Right kidney (tissue), 9 donors: ENCODE measurements at places on chromosomes 1 and 21.

DNA sequence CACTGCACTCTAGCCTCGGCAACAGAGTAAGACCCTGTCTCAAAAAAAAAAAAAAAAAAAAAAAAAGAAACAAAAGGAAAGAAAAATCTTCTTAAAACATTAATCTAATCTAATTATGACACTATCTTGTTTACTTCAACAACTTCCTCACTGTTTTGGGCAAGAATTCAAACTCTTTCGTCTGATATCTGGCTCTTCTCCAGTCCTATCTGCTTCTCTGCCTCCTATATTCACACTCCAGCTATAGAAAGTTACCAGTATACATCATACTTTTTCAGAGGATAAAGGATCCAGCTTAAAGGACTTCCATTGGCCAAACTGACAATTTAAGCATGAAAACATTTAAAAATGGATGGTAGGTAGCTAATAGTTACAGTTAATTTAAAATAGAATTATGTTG lies 47.3 kb downstream of the EIF2B3 start:
- DNase-seq: no peak

GRCh38 chr1:205588636-205589035 lies 43.2 kb downstream of the ELK4 start:
- DNase-seq: no peak

GRCh38 chr1:4836574-4836973 lies 182.2 kb downstream of the AJAP1 start:
- DNase-seq: no peak

DNA sequence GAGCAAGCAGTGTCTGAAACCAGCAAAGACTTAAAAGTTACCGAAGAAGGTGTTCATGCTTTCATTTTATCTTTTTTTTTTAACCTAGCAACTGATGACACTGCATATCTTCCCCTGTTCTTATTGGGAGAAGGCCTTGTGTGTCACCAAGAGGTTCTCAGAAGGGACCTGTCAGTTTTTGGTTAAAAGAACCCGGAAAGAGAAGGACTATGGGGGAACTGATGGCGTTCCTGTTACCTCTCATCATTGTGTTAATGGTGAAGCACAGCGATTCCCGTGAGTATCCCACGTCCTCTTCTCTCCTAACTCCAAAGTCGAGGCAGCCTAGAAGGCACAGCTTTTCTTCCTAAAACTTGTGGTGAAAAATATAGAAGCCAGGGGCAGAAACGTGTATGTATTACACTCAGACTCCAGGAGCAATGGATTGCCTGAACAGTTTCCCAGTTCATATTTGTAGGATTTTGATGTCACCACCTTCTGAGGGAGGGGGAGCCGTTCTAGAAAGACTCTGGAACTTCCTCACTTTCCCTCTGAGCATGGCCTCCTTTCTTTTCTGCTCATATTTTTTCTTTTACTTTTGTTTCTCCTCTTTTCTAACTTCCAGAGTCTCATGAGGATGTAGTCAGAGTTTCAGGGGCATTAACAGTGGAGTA lies at the start of gene MR1:
MR1 (plus strand) TSS at position 185 of the 653 bp plus-strand sequence; CDS start at position 210, 25 bp downstream.
- peak; percentile 59 for DNase-seq

GRCh38 chr1:15383810-15384209 lies 25.9 kb upstream of the EFHD2 start:
- DNase-seq: no peak

DNA sequence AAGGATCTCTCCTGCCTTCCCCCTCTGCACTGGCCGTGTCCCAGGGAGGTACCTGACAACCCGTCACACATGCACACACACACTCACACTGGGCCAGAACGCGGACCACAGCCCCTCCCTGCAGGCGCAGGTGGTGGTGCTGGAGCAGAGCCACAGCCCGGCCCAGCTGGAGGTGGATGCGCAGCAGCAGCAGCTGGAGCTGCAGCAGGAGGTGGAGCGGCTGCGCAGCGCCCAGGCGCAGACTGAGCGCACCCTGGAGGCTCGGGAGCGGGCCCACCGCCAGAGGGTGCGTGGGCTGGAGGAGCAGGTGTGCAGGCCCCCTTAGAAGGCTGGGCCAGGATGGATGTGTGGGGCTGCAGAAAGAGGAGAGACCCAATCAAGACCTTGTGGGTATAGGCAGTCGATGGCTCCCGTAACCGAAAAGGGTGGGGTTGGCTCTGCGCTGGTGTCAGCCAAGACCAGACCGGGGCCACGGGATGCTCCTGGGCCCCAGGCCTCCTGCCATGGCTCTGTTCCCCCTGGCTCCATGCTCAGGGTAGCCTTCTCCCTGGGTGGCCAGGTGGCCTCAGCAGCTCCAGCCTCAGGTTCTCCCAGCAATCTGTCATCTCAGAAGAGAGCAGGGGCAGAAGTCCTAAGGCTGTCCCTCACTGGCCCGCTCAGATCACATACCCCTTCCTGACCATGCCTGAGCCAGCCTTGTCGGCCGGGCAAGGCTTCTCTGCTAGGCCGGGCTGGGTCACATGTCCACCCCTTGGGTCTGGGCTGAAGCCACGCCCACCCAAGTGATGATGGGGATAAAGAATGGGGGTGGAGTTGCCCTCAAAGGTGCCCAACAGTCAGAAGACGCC lies 8.9 kb downstream of the MFAP2 start:
- DNase-seq: no peak

- DNase-seq: no peak
These were observed 18.9 kb upstream of the COL6A2 start for GRCh38 chr21:46078978-46079351.

GRCh38 chr1:53947172-53947907 lies 1.2 kb downstream of the LRRC42 start:
- DNase-seq: no peak

- DNase-seq: no peak
These were observed 735 bp upstream of the EFNA3 start for GRCh38 chr1:155077758-155078445.

- no peak for DNase-seq
These were observed 137.7 kb downstream of the LEPR start for GRCh38 chr1:65558215-65558614.

DNA sequence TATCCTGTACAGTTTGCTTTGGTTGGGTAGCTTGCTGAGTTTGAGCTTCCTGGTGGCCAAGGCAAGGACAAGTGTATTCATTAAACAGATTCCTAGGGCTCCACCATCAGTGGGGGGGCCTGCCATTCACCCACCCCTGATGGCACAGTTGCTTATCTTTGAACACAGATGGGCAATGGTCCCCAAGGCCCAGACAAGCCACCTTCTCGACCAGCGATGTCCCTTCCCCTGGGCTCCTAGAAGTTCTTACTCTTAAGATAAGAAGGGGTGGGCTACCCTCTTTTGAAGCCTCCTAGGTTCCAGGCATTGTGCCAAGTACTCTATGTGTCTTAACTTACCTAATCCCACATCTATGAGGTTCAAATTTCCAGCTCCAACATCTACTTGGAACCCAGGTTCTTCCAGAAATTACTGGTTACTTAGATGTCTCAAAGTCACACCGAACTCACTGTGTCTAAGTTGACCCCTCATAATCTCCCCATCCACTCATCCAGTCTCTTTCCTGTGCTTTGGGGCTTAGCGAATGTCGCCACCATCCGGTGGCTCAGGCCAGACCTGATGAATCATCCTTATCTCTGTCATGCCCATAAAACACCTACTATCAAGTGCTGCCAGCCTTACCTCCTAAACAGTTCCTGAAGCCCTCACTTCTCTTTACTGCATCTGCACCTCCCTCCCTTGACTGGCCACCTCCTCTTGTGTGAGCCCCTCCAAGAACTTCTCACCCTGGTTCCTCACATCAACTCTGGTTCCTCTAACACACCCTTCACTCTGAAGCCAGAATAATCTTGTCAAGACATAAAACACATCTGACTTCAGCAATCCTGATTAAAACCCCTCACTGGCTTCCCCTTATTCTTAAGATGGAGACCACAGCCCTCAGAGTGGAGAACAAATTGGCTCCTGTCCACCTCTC lies 50.1 kb downstream of the KLHDC7A start:
- DNase-seq: no peak

DNA sequence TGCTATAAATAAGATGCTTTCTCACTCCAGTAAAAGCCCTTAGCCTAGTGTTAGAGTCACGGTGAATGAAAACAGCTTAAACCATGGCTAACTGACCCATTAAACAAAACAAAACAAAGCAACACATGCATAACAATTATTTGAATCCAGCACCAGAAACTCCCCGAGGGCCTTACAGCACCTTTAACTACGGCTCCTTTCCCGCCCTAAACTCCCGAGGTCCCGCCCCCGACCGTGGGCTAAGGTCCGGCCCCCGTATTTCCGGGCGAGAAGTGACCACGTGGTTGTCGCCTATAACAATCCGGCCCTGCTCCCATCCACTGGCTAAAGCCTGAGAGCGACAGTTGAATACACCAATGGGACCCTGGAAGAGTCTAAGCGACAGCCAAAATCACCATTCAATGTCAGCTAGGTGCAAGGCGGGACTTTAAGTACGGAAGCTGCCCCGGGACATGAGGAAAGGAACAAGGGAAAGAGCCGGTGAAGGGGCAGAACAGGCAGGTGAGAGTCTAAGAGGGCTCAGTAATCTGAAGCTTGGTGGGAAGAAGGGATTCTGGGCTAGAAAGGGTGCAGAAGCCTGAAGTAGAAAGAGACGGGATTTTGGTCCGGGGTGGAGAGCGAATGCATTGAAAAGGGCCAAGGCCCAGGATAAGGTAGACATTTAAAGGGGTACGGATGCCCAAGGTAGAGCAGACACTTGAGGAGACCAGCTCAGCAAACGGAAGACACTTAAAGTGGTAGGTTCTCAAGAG lies at the start of gene FLAD1:
FLAD1 (plus strand) TSS at position 448 of the 752 bp plus-strand sequence. CDS start 351 bp downstream, outside the sequence.
- DNase-seq: peak; percentile 80

GRCh38 chr1:66575739-66576138 lies 41.8 kb downstream of the SGIP1 start:
- no peak for DNase-seq

DNA sequence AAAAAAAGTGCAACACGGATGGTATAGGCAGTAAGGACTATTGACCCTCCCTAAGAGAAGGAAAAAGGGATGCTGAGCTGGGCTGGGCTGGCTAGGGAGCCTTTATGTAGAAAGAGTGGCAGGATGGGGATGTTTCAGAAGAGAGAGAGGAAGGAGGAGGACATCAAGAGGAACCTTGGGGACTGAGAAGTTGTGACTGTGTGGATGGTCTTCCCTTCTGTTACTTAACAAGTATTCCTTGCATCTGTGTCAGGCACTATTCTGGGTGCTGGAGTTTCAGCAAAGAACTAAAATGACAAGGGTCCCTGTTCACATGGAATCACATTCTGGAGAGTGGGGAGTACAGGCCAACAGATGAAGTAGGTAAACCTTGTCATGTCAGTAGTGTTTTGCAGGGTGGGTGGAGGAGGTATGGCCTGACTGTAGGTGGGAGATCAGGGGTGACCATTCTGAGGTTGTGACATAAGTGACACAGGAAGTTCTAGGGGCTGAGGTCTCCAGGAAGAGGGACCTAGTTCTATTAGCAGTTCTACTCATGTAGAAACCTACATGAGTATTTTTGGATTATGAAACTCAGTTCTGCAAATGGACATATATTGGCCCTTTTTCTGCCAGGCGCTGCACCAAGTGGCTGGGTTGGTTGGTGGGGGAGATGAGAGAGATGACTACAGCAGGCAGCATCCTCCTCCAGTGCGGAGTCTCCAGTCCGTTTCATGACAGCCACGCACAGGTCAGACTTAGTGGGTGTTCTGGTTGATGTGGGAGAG lies 53.8 kb downstream of the PRDM2 start:
- no peak for DNase-seq

GRCh38 chr1:12203216-12204007 lies 26.4 kb upstream of the VPS13D start:
- no peak for DNase-seq

- no peak for DNase-seq
These were observed 91.7 kb downstream of the LIPI start for GRCh38 chr21:14119038-14119437.

- no peak for DNase-seq
These were observed 170.4 kb downstream of the LIPI start for GRCh38 chr21:14040386-14040785.

DNA sequence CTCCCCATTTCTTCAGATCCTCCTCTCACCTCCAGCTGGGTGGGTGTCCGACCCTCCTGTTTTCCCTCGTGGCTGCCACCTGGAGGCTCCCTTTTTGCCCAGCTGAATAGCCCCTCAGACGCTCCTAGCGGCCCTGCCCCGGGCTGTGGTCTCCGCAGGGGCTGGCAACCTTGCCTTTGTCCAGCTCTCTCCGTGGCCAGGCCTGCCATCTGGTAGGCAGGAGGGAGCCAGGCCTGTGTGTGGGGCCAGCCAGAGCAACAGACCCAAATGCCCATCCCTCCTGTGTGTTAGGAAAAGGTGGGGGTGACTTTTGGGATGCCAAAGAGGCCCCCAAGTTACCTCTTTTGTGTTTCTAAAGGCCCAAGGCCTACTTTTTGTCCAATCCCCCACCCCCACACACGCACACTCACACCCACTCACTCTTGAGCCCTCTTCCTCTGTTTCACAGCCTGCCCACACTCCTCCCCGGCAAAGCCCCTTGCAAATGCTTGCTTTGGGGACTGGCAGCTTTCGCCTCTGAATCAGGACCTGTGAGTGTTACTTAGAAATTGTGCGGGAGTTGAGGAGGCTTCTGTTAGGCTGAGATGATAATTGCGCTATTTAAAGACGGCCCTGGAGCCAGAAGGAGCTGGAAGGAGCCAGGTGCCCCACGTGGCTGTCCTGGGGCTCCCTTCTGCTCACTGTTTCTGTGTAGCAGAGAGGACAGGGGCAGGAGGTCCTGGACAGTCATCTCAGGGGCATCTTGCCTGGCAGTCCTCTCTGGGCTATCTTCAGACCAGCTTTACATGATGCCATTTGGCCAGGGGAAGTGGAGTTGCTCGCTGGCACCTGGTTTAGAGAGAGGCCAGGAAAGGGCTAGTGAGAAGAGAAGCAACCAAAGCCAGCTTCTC lies 9.1 kb downstream of the PPFIA4 start:
- DNase-seq: no peak

GRCh38 chr1:192489748-192490147 lies 85.8 kb upstream of the RGS1 start:
- no peak for DNase-seq

- DNase-seq: no peak
These were observed 48.2 kb upstream of the IRF2BP2 start for GRCh38 chr1:234658138-234658537.

DNA sequence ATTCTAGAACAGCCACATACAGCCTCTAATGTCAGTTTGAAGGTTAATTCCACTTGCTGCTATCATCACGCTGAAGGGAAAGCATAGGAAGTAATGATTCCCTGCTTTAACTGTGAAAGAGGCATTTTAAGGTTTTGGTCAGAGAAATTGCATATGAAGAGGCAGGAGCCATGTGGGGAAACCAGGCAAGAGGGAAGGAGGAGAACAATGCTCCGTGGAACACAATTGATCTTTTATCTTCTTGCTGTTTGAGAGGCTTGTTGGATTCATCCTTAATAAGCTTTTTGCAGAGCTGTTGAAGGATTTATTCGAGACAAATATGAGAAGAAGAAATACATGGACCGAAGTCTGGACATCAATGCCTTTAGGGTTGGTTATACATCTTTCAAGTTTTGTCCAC lies 35.9 kb downstream of the SMAP2 start:
- DNase-seq: no peak

DNA sequence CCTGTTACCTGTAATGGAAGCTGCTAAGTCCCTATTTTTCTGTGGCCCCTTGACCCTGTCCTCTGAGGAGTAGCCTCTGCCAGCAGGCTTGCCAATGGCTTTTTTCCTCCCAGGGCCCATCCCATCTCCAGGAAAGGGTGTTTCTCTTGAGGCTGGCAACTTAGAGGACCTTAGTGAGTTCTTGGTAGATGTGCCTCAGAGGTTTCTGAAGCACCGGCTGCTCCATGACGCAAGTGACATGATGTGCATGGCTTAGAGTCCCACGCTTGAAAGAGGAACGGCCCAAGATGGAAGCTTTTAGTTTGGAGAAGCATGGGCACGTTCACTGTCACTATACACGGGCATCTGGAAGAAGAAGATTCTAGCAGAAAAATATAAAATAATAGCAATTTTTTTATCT lies 63.0 kb downstream of the TGFB2 start:
- no peak for DNase-seq
